ENCODE measurements at places on chromosomes 16 and 17.

- no peak for DNase-seq
Measured at GRCh38 chr16:54347961-54348360, 61.4 kb upstream of the IRX3 start.

DNA sequence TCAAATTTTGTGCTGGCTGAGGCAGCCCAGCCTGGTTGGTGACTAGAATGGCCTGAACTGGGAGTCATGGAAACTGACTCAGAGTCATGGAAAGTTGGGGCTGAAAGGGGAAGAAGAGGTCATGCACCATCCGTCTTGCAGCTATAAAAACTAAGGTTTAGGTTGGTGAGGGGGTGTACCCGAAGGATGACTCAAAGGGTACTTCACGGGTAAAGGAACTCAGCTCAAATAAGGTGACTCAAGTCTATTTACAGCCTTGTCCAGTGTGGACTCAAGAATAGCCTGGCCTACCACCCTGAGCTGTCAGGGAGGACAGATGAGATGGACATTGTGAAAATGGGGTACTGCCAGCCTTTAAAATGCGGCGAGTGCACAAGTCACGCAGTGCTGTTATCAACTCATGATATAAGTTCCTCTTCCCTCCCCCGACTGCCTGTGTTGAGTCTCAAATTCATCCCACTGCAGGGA lies 18.6 kb downstream of the CD300LB start:
- no peak for DNase-seq

DNA sequence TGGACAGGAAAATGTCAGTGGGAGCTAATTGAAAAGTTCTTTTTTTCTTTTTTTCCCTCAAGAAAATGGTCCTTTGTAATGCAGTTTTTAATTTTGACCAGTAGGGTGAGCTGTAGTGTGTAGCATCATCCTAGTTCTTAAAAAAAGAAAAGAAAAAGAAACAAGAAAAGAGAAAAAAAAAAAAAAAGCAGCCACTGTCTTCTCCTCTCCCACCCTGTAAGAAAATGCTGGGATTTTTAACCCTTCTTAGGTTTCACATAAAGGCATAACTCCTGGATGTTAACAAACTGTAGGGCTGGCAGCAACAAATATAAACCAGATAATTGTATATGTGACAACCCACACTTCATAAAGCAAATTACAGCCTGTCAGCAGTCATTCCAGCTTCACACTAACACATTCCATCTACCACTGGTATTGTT lies 78.1 kb downstream of the SKAP1 start:
- DNase-seq: peak; percentile 54

- no peak for DNase-seq
Measured at GRCh38 chr16:66419527-66419926, 7.6 kb upstream of the BEAN1 start.

DNA sequence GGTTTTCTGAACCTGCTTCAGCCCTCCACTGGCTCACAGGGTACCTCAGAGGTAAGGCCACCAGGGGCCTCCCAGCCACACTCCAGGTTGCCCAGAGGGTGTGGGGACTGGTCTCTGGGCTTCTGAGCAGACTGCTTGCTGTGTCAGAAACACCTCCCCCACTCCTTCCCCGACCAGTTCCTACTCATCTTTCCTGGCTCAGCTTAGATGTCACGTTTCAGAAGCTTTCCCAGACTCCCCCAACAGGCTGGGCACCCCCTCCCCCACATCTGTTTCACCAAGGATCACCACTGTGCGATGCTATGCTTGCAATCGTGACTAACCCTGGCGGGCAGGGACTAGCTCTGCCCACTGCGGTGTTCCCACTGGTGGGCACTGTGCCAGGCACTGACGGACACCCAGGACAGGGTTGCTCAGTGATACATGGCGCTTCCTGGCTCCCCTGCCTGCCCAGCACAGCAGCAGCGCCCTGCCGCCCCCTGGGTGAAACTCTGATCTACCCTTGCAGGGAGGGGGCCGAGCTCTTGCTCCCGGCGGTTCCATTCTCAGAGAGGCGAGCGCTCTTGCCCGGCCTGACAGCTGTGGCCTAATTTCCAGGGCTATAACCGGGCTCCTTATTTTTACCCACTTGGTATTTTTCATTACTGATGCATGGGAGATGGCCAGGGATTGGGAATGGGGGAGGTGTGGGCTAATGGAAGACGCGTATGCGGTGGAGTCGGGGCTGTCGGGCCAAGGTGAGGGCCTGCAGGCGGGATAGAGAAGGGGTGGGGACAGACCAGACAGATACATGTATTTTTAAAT lies 29.4 kb upstream of the MTSS2 start:
- DNase-seq: peak; percentile 80

GRCh38 chr17:79942011-79942405 lies 93.7 kb downstream of the TBC1D16 start:
- DNase-seq: no peak
